Effector CD8-positive, alpha-beta T cell (primary cell): ENCODE measurements at places on chromosomes 1 and 21.

DNA sequence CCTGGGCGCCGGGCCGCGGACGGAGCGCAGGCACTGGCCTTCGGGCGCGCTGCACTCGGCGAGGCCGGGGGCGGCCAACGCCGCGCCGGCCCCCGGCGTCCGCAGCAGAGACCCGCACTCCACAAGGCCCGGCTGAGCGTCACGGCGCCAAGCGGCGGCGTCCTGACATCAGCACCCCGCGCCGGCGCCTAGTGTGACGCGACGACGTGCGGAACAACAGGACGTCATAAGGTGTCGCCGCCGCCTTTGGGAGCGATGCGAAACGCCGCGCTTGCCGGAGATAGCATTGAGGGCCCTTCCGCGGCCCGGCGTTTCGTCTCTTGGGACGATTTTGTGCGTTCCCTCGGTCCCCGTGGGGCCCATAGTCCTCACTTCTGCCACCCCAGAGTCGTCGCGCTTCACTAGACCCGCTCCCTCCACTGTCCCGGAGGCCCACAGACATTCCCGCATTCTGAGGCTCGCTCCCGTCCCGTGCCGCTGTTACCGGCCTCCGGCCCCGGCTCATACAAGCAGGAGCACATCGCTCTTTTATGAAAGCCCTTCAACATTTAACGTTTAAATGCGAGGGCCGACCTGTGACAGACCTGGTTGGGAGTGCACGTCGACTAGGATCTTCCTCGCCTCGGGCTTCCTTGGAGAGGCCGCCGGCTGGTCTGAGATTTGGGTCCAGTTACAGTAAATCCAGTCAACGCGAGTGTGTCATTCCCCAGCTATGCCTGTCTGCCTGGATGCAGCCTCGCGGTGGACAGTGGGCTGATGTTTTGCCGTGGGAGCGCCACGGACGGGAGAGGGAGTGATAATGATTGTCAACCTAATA, at the start of gene SSU72:
Gene SSU72, minus strand, starts transcription at position 143 of the 817 bp plus-strand sequence. CDS start 306 bp downstream, outside the sequence.
- DNase-seq, result peak; percentile 90

DNA sequence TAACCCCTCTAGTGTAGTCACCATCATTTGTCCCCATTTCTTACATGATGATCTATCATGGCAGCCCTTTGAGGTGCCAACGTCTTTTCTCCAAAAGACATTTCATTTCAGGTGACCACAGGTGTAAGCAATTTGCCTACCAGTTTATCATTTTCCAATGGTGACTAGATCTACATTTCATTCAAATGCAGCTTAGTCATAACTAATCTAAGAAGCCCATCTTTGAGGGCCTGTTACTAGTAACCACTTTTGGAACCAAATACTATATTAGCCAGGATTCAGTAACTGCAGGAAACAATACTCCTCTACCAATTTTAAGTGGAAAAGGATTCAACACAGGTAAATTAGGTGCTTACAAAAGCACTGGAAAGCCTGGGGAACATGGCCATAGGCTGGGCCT, 30.6 kb upstream of the TMEM54 start:
- DNase-seq, result no peak

DNA sequence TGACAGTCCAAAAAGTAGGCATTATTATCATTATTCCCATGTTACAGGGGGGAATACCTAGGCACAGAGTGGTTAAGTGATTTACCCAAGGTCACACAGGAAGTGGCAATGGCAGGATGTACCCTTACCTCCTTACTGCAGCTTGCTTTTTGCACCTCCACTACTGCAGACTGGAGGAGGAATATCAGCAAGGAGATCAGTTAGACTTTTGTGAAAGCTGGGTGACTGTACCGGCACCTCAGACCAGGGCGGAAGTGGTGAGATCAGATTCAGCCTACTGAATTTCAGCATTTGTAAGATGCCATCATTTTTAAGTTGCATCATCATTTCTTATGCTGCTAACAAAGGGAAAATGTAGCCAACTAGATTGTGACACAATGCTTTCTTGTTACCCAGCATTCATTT, 4.5 kb downstream of the ADARB1 start:
- DNase-seq, result peak; percentile 47

DNA sequence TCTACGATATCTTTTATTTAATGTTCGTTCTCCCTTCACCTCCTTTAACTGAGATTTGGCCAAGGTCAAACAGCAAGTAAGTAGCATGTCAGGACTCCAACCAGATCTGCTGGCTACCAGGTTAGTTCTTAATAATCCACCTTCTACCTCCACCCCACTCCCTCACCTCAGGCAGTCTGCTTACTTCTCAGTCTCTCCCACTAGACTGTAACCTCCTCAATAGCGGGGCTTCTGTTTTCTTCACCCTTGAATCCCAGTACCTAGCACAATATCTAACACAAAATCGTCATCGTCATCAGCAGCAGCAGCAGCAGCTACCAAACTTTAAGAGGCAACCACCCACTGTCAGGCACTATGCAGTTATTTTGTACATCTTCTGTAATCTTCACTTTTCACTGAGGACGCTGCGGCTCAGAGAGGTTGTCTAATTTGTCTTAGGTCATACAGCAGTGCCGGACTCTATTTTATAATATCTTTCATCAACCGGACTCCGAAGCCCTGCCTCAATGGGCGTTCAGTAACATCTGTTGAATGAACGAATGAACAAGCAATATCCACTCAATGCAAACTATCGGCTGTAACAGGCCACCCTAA, 859 bp upstream of the MAGI3 start:
- DNase-seq, result no peak

- no peak for DNase-seq
Observed at GRCh38 chr1:209589440-209589839, 5.9 kb downstream of the CAMK1G start.

DNA sequence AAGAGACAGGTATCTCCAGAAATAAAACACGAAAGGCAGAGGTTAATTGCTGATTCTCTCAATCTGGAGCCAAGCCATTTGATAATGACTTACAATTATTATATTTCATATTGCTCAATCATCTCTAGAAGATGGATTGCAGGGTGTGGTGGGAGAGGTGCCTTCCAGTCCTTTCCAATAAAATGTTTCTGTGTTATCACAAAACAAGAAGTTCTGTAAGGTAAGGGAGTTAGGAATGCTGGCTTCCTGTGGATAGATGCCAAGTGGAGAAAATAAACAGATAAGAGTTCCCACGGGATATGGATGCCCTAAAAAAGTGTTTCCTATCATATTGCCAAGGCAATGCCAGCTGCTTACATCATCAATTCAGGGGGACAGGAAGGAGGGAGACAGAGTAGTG, 7.2 kb upstream of the CCN1 start:
- DNase-seq, result no peak

DNA sequence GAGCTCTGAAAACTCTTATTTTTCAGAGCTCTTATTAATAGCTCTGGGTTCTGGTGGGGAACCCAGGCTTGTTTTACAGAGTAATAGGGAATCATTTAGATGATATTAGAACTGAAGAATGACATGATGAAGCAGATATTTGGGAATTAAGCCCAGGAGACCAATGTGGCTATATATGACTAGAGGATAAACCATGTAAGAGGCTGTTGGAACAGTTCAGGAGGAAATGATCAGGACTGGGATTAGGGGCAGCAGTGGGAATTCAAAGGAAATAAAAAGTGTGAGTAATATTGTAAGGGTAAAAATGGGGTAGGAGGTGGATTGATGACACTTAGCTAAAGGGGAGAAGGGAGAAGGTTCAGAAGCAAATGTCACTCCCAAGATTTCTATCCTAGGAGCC, 58.6 kb downstream of the GIPC2 start:
- no peak for DNase-seq

DNA sequence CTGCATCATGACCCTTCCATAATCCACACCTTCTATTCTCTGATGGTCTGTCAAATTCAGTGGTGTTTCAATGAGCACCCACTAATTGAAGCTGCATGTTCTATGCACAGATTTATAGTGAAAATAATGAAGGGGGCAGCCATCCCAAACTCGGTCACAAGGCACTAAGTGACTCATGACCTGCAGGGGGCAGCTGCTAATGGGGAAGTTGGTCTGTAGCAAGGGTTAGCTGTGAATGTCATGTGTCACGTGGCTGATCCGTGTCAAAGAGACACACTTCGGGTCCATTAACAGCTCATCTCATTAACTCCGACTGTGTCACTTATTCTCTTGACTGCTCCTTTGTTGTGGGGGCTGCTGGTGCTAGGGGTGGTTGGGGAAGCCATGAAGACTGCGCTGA, 306.6 kb downstream of the PCP4 start:
- no peak for DNase-seq
